Calu3 (cell line): ENCODE measurements at places on chromosomes 4 and X.

GRCh38 chrX:75522565-75523431, at the start of gene ZDHHC15:
ZDHHC15 (minus strand) TSS chrX:75523037; CDS start chrX:75523024, 13 bp downstream.
- DNase-seq: no peak

DNA sequence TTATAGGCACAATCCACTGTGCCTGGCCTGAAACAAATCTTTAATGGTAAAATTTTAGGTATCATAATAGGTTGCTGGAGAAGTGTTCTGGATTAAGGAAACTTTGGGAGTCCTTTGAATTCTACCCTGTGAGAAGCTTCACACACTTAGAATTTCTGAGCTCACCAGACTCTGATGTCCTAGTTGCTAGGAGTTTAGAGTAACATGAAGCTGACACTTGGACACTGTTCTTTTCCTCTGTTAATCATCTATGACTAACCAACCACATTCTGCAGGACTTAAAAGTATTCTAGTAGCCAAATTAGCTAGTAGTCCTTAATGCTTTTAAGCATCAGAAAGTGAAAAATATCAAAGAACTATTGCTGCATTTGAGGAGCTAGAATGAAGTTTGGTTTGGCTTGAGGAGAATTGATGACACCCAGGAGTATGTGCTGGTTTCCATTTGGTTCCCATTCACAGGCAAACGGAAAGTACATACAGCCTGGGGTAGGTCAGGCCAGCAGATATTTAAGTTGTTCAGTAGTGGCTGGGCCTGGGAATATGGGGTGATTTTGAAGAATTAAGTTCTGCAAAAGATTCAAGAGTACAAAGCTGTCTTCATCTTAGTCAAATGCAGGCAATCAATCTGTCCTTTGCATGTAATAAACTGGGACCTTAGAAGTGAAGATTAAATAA, 38.8 kb upstream of the IGFBP7 start:
- no peak for DNase-seq

- no peak for DNase-seq
Measured at GRCh38 chr4:128590034-128590740, 219.3 kb upstream of the JADE1 start.

- no peak for DNase-seq
Measured at GRCh38 chr4:186013419-186014186, 55.4 kb upstream of the TLR3 start.
